ENCODE measurements at places on chromosomes 3 and 15.

GRCh38 chr3:111070772-111071256, 802 bp upstream of the NECTIN3 start:
- no peak for DNase-seq

GRCh38 chr15:70195587-70196305, 98.0 kb upstream of the TLE3 start:
- no peak for DNase-seq

DNA sequence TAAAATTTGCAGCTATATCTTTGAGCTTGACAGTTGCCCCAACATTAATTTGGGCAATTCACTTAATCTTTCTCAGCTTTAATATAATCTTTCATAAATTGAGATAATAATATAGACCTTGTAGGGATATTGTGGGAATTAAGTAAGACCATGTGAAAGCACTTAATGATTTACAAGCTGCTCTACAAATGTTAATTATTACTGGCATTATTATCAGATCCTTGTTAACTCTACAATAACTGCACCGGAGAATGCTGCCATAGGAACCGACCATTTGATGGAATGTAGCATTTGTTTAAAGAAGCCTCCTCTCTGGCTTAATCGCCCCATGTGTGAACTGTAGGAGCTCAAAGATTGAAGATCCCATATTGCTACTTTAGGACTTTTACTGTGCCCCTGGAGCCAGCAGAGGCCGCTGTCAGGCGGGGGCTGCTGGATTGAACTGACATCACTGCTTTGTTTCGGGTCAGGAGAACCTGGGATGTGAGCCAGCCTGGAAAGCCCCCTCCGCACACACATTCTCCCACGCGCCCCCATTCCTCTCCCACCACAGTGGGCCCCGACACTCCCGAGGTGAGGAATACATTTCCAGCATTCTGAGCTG, 154.2 kb upstream of the TNIK start:
- DNase-seq, result peak; percentile 22

GRCh38 chr3:114770874-114771273, 376.2 kb downstream of the ZBTB20 start:
- no peak for DNase-seq

DNA sequence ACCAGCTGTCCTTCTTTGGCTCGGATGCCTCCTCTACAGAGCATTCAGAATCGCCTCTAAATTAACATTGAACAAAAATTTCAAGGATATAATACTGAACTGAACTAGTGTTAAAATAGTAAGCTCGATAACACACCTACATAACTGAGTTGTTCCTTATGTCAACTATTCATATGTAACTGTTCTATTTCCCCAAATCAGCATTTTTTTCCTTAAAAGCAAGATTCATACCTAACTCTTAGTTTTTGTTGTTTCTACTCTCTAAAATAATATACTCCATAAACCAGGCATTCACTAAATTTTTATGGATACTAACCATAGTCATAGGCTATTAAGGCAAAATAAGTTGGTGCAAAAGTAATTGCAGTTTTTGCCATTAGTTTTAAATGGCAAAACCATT, 32.7 kb upstream of the OSTN start:
- DNase-seq, result no peak

GRCh38 chr15:85492406-85492805, 112.0 kb downstream of the AKAP13 start:
- DNase-seq, result no peak

DNA sequence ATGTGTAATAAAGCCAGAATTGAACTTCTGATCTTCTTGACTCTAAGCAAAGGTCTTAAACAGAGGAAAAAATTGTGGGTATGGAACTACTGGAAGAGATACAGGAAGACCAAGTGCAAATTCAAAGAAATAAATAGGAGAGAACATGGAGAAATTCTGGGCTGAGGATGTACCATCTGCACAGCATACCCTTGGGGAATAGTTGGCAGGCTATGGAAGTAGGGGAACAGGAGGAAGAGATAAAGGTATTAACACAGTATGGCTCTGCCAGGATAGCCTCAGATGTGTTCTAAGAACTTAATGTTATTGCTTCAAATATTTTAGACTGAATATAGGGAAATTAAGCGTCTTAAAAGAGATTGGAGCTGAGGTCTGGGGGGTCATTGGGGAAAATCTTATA, 485.4 kb downstream of the CNTN3 start:
- no peak for DNase-seq

- DNase-seq, result no peak
Observed at GRCh38 chr15:97026781-97027180, 696.3 kb downstream of the NR2F2 start.

DNA sequence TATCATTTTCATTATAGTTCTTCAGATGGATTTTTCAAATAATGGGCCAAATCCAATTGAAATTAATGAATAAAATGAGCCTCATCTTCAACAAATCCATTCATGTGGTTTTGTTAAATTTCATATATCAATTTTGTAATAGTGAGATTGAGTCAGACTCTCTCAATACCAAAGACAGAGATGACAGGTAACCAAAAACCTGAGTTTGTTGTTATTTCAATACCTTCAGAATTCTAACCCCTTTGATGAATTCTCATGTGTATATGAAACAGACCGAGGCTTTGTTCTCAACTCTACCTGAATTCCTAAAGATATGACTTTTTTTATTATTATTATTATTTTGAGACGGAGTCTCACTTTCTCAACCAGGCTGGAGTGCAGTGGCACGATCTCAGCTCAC, 92.8 kb downstream of the FOXP1 start:
- no peak for DNase-seq

GRCh38 chr3:132624790-132625189, 27.7 kb downstream of the ACKR4 start:
- DNase-seq, result no peak

DNA sequence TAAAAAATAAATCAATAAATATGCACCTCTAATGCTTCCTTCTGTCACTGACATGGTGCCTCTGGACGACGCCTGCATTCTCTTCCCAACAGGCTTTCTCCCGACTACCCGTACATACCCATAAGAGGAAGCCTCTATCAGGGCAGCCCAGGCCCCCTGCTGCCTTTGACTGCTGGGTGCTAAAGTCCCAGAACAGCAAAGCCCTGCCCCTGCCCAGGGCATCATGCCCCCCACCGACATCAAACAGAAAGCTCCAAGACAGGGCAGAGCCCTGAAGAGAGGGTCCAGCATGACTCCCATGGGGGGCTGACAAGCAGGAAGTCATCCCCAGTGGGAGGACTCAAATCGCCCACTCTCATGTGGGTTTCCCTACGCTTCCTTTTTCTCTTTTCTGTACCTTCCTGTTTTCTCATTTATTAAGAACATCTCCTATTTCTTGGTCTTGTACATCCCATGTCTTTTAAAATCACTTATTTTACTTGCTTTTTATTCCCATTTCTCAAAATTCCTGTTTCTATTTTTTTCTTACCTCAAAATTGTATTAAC, 23.4 kb downstream of the XPC start:
- no peak for DNase-seq

DNA sequence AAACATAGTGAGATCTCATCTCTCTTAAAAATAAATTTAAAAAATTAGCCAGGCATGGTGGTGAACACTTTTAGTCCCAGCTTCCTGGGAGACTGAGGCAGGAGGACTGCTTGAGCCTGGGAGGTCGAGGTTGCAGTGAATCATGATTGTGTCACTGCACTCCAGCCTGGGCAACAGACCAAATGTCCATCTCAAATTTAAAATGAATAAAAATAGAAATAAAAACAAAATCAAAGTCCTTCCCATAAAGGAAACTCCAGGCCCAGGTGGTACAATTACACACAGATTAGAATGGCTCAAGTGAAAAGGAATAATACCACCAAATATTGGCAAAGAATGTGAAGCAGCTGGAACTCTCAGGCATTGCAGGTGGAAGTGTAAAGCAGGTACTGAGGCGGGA, 19.3 kb upstream of the ATP10A start:
- no peak for DNase-seq

GRCh38 chr3:71893122-71893521, 108.2 kb upstream of the PROK2 start:
- no peak for DNase-seq

DNA sequence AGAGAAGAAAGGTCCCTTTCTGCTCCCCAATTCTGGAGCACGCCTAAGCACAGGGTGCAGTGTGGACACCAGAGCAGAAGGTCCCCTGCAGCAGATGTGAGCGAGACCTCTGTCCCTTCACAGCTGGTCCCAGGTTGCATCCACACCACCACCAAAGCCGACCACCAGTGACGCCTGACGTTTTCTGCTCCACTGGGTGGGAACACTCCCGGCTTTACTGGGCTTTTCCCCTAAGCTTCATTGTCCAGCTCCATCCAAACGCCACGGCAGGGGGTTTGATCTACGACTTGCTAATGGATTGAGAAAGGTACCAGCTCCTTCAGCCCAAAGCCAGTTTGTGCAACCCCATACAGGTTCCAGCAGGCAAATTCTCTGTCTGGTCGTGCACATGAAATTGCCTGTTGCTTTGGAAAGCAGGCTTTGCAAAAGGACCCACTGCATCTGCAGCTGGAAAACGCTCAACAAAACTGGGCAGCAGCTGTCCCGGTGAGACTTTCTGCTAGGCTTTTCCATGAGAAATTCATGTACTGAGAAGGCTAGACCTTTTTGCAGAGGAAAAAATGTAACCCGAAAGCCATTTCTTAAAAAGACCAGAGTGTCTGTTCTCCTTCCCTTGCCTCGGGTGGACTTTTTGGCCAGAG, 31.1 kb downstream of the ADAMTS17 start:
- DNase-seq, result no peak

DNA sequence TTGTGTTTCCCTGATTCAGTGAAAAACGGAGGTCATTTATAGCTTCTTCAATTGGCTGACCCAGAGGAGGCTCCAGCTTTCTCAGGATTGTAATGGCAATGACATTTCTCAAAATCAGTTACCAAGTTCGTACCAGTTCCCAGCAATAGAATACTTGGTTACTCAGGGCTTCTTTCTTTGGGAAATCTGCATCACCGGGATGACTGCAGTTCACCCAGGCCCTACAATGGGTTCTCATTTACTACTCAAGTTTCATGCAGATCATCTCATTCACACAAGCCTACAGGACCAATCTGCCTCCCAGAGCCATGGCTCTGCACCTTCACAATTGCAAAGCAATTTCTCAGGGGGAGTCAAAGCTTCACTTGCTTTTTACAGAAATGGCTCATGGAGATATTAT, 109.6 kb downstream of the FHIT start:
- DNase-seq, result no peak

Data from activated T-cell treated with anti-CD3 and anti-CD28 coated beads, Interleukin-2, amount 50 U/mL, for 48 hours (primary cell).